Breast epithelium (tissue), 4 donors: ENCODE measurements at places on chromosomes 5 and 9. TPM values are rescaled to one million over a fixed set of nuclear protein-coding genes. Genes with fewer than 3 reads are reported as not detected.

DNA sequence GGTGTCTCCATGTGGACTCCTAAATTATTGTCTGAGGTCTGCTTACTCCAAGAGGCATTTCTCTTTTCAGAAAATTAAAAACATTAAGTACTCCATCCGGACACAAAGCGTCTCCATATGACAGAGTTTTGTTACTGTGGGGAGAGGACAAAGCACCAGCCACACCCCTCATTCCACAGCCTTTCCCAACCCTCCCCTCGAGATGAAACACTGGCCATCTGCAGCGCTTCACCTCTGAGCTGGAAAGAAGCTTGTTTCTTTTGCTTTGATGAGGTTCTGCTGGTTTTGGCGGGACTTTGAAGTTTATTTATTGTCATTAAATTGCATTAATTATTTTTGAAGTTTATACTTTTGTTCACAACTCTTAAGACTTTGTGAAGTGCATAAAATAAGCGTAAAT is 27.6 kb upstream of the NKD2 start:
- H3K27ac ChIP-seq, result peak overlapping the region; percentile 89
- no peak overlapping the region for H3K4me3 ChIP-seq
- H3K27me3 ChIP-seq, result no peaks in the 10 kb centered on the region
- peak; percentile 43 for DNase-seq
- H3K4me1 ChIP-seq, result no peaks in the 10 kb centered on the region

- no peaks in the 10 kb centered on the region for H3K36me3 ChIP-seq
- DNase-seq, result no peak
- H3K4me3 ChIP-seq, result no peak overlapping the region
- H3K27ac ChIP-seq, result no peak overlapping the region
- H3K27me3 ChIP-seq, result no peaks in the 10 kb centered on the region
These were observed 89.4 kb downstream of the OTULIN start for GRCh38 chr5:14753947-14754346.

GRCh38 chr5:173413471-173413982 is 85.3 kb upstream of the STC2 start:
- no peaks in the 10 kb centered on the region for H3K36me3 ChIP-seq
- DNase-seq, result no peak
- no peaks in the 10 kb centered on the region for H3K4me1 ChIP-seq

- no peaks in the 10 kb centered on the region for H3K27me3 ChIP-seq
- no peak within 1 kb of the TSS for H3K27ac ChIP-seq
- no peak within 1 kb of the TSS for H3K4me3 ChIP-seq
- no peaks in the 10 kb centered on the region for H3K36me3 ChIP-seq
These were observed at the start of gene GLRA1 for GRCh38 chr5:151924564-151925301. Gene GLRA1 (minus strand): TSS chr5:151924851. CDS start chr5:151924549, 302 bp downstream.

- H3K36me3 ChIP-seq, result no peaks in the 10 kb centered on the region
- H3K27ac ChIP-seq, result no peak overlapping the region
- H3K4me1 ChIP-seq, result no peaks in the 10 kb centered on the region
- DNase-seq, result no peak
- H3K4me3 ChIP-seq, result no peak overlapping the region
These were observed 178.3 kb downstream of the CWC27 start for GRCh38 chr5:64947031-64947430.

DNA sequence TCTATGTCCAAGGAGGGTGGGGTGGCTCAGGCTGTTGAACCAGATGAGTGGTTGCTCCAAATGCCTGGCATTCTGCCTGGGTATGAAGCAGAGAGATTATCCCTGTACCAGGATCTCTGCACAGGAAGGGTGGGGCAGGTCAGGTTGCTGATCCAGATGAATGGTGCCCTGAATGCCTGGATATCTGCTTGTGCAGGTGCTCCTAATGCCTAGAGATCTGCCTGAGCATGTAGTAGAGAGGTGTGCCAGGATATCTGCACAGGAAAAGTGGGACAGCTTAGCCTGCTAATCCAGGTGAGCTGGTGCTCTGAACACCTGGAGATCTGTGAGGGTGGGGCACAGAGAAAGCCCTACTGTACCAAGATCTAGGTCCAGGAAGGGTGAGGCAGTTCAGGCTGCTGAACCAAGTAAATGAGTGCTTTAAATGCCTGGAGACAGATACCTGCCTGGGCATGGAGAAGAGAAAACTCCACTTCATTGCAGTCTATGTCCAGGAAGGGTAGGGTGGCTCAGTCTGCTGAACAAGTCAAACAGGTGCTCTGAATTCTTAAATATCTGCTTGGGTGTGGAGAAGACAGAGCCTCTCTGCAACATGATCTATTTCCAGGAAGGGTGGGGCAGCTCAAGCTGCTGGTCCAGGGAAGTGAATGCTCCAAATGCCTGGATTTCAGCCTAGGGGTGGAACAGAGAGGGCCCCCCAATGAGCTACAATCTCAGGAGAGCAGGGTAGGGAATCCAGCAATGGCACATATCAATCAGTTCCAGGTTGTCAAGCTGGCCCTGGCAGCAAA is 189.4 kb upstream of the DMRTA1 start:
- no peaks in the 10 kb centered on the region for H3K4me1 ChIP-seq
- H3K27me3 ChIP-seq, result no peaks in the 10 kb centered on the region
- no peak overlapping the region for H3K27ac ChIP-seq
- DNase-seq, result no peak
- H3K4me3 ChIP-seq, result no peak overlapping the region

- H3K4me3 ChIP-seq, result no peak overlapping the region
- DNase-seq, result no peak
- H3K27me3 ChIP-seq, result no peaks in the 10 kb centered on the region
- peaks cover 8% of the 10 kb centered on the region for H3K36me3 ChIP-seq
- H3K4me1 ChIP-seq, result peaks cover 7% of the 10 kb centered on the region
- peak overlapping the region; percentile 89 for H3K27ac ChIP-seq
These were observed 59.9 kb downstream of the GRAMD2B start for GRCh38 chr5:126483156-126483555.

SCGB3A1 gene
- total RNA-seq, result 8.8 TPM

RNF224 gene
- not detected for total RNA-seq

TRUB2 gene
- total RNA-seq, result 18.0 TPM
